ENCODE measurements at places on chromosomes 13 and 19. TPM values are rescaled to one million over a fixed set of nuclear protein-coding genes. Genes with fewer than 3 reads are reported as not detected.
A peak's percentile ranks its signal among the peaks of the same experiment; 100 is the strongest.

- no peaks in the 10 kb centered on the region for H3K36me3 ChIP-seq
- DNase-seq, result no peak
- peaks cover 13% of the 10 kb centered on the region for H3K27me3 ChIP-seq
- H3K4me3 ChIP-seq, result no peak overlapping the region
- no peaks in the 10 kb centered on the region for H3K4me1 ChIP-seq
Measured at GRCh38 chr13:94984958-94985357, 272.6 kb upstream of the SOX21 start.

GRCh38 chr19:42176649-42176989 lies 40.9 kb downstream of the DEDD2 start:
- peak; percentile 75 for DNase-seq
- H3K4me1 ChIP-seq, result peaks cover 7% of the 10 kb centered on the region
- peaks cover 42% of the 10 kb centered on the region for H3K27me3 ChIP-seq
- no peak overlapping the region for H3K27ac ChIP-seq
- no peaks in the 10 kb centered on the region for H3K36me3 ChIP-seq

GRCh38 chr13:114004420-114005205 lies 30.7 kb upstream of the C13orf46 start:
- no peak overlapping the region for H3K27ac ChIP-seq
- no peak for DNase-seq
- no peaks in the 10 kb centered on the region for H3K27me3 ChIP-seq
- H3K4me3 ChIP-seq, result no peak overlapping the region
- H3K36me3 ChIP-seq, result peaks cover 8% of the 10 kb centered on the region

GRCh38 chr13:30618930-30619279 lies 1.2 kb downstream of the USPL1 start:
- no peak for DNase-seq
- peaks cover 5% of the 10 kb centered on the region for H3K36me3 ChIP-seq
- H3K27ac ChIP-seq, result peak overlapping the region; percentile 54
- no peaks in the 10 kb centered on the region for H3K27me3 ChIP-seq
- peaks cover 40% of the 10 kb centered on the region for H3K4me1 ChIP-seq
- H3K4me3 ChIP-seq, result peak overlapping the region; percentile 87

- no peak overlapping the region for H3K27ac ChIP-seq
- no peaks in the 10 kb centered on the region for H3K4me1 ChIP-seq
- H3K36me3 ChIP-seq, result no peaks in the 10 kb centered on the region
- no peak for DNase-seq
- H3K4me3 ChIP-seq, result no peak overlapping the region
Measured at GRCh38 chr19:51075998-51076397, 6.7 kb downstream of the KLK14 start.

GRCh38 chr13:94112227-94112626 lies 367.3 kb downstream of the DCT start:
- no peaks in the 10 kb centered on the region for H3K36me3 ChIP-seq
- H3K4me1 ChIP-seq, result peaks cover 34% of the 10 kb centered on the region
- H3K4me3 ChIP-seq, result no peak overlapping the region
- no peak overlapping the region for H3K27ac ChIP-seq
- H3K27me3 ChIP-seq, result no peaks in the 10 kb centered on the region

- H3K4me1 ChIP-seq, result peaks cover 22% of the 10 kb centered on the region
- H3K27me3 ChIP-seq, result no peaks in the 10 kb centered on the region
- no peaks in the 10 kb centered on the region for H3K36me3 ChIP-seq
- peak overlapping the region; percentile 79 for H3K27ac ChIP-seq
- peak overlapping the region; percentile 94 for H3K4me3 ChIP-seq
Measured at GRCh38 chr19:43594710-43595604, 977 bp downstream of the IRGQ start.

DNA sequence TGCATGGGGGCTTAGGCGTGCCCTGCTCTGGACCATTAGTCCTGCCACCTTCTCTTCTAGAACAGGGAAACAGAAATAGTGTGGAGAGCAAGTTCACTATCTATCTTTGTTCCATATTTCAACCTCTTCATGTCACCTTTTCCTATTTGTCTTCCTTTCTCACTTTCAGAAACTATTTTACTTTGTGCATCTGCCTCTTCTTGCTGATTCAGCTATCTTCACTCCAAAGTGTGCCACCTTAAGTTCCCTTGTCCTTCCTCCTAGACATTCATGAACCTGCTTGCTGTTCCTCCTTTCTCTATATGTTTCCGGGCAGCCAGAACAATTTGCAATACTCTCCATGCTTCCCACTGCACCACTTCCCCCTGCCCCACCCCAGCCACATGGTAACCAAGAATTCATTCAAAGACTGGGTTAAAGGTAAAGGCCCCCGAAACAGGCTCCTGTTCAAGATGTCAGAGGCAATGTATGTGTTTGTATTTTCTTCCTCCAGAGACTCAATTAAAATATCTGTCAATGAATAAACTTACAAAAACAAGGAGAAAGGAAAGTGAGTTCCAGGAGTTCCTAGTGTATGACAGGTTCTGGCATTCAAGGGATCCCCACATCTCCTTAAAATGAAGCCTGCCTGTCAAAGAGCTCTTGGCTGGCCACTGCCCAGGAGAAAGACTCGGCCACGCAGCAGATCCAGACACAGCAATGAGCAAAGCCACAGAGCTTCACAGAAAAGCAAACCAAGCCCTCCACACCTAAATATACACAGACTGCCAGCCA lies 268.1 kb downstream of the DNAJC15 start:
- H3K27me3 ChIP-seq, result no peaks in the 10 kb centered on the region
- H3K4me3 ChIP-seq, result no peak overlapping the region
- no peaks in the 10 kb centered on the region for H3K36me3 ChIP-seq
- peaks cover 17% of the 10 kb centered on the region for H3K4me1 ChIP-seq

GRCh38 chr19:48489608-48490216 lies 20.5 kb downstream of the CYTH2 start:
- peak; percentile 71 for DNase-seq

DNA sequence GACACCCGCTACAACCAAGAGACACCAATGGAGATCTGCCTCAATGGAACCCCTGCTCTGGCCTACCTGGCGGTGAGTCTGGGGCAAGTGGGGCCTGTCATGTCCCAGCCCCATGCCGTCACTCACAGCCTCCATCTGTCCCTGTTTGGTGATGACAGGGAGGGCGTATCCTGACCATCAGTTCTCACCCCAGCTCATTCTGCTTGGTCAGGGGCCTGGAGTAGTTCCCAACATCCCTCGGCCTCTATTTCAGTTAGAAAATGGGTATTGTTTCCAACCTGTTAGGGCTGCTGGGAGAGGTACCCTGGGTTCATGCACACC lies 18.2 kb downstream of the HIPK4 start:
- DNase-seq, result no peak
- no peaks in the 10 kb centered on the region for H3K4me1 ChIP-seq
- peaks cover 6% of the 10 kb centered on the region for H3K36me3 ChIP-seq
- H3K27ac ChIP-seq, result no peak overlapping the region
- H3K27me3 ChIP-seq, result no peaks in the 10 kb centered on the region

GRCh38 chr13:47287291-47287751 lies 390.5 kb upstream of the HTR2A start:
- H3K27ac ChIP-seq, result no peak overlapping the region
- peaks cover 14% of the 10 kb centered on the region for H3K4me1 ChIP-seq
- H3K27me3 ChIP-seq, result no peaks in the 10 kb centered on the region
- H3K36me3 ChIP-seq, result no peaks in the 10 kb centered on the region

- no peaks in the 10 kb centered on the region for H3K4me1 ChIP-seq
- no peak overlapping the region for H3K4me3 ChIP-seq
- no peak for DNase-seq
- no peaks in the 10 kb centered on the region for H3K27me3 ChIP-seq
- H3K36me3 ChIP-seq, result no peaks in the 10 kb centered on the region
- H3K27ac ChIP-seq, result no peak overlapping the region
Measured at GRCh38 chr13:78398743-78399410, 204.5 kb downstream of the POU4F1 start.

- H3K4me1 ChIP-seq, result peaks cover 10% of the 10 kb centered on the region
- H3K36me3 ChIP-seq, result no peaks in the 10 kb centered on the region
- H3K27me3 ChIP-seq, result no peaks in the 10 kb centered on the region
- H3K27ac ChIP-seq, result no peak overlapping the region
- no peak for DNase-seq
- H3K4me3 ChIP-seq, result no peak overlapping the region
Measured at GRCh38 chr13:50643060-50643459, 200.4 kb downstream of the DLEU7 start.

- H3K27me3 ChIP-seq, result no peaks in the 10 kb centered on the region
- H3K4me3 ChIP-seq, result no peak overlapping the region
- H3K4me1 ChIP-seq, result peaks cover 23% of the 10 kb centered on the region
- H3K36me3 ChIP-seq, result no peaks in the 10 kb centered on the region
- no peak overlapping the region for H3K27ac ChIP-seq
- DNase-seq, result no peak
Measured at GRCh38 chr19:1238369-1239303, 831 bp upstream of the CBARP start.

SPACA4 gene
- total RNA-seq, result not detected

TMC4 gene
- total RNA-seq, result not detected

ZNF93 gene
- total RNA-seq, result 7.0 TPM

IZUMO4 gene
- 1.6 TPM for total RNA-seq

ATP4B gene
- total RNA-seq, result not detected

ZNF492 gene
- total RNA-seq, result 0.65 TPM

RNF225 gene
- not detected for total RNA-seq

GNG7 gene
- 0.11 TPM for total RNA-seq

Data from GM23248 (cell line).